ENCODE measurements at places on chromosomes 3 and 15.

DNA sequence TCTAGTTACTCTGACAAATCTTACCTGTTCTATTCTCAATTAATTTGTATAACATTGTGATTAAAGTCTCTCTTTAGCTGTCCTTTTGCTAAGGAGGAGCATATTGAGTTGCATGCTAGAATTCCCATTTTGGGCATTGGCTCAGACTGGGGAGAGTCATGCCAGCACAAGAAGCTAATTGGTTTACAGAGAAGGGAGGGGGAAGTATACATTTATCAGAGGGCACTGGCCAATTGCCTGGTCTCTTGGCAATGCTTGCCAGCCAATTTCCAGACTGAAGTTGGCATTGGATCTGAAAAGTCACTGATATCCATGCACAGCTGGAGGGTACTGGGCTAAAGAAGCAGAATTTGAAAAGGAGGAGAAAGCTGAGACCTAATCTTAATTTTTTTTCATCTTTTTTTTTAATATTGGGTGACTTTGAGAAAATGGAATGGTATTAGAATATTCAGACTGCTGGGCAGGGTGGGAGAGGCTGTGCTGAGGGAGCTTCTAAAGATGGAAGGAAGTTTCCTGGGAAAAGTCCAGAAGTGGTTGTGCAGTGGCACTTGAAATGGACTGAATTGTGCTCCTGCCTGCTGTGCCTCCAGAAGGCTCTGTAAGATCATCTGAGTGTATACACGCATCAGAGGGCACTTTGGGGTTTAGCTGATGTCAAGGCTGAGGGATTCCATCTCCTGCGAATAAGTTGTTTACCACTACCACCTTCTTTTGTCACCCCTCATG, 365.2 kb upstream of the DPH6 start:
- DNase-seq = no peak

GRCh38 chr3:141499284-141499683, 12.5 kb downstream of the RASA2 start:
- DNase-seq = no peak

DNA sequence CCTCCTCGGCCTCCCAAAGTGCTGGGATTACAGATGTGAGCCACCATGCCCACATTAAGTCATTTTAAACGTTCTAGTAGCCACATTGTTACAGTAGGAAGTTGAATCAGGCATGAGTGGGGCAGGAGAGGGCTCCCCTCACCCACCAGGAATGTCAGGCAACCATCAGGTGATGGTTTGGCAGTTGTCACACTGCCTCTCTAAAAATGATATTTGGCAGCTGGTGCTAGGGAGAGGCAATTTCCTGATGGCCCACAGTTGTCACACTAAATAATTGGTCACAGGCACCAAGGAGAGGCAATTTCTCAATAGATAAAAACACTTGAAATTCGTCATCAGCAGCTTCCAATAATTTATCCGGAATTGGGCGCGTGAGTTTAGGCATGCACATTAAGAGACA, 79.2 kb upstream of the ABHD2 start:
- no peak for DNase-seq

- no peak for DNase-seq
Measured at GRCh38 chr15:93941697-93942096, 289.7 kb upstream of the MCTP2 start.

GRCh38 chr3:8450618-8451017, 51.0 kb upstream of the LMCD1 start:
- peak; percentile 11 for DNase-seq

GRCh38 chr3:72738752-72739530, 109.3 kb downstream of the SHQ1 start:
- DNase-seq = no peak

- DNase-seq = peak; percentile 85
Measured at GRCh38 chr3:46078712-46079400, 51.6 kb upstream of the XCR1 start.

- DNase-seq = no peak
Measured at GRCh38 chr3:110608566-110608965, 463.1 kb upstream of the NECTIN3 start.

DNA sequence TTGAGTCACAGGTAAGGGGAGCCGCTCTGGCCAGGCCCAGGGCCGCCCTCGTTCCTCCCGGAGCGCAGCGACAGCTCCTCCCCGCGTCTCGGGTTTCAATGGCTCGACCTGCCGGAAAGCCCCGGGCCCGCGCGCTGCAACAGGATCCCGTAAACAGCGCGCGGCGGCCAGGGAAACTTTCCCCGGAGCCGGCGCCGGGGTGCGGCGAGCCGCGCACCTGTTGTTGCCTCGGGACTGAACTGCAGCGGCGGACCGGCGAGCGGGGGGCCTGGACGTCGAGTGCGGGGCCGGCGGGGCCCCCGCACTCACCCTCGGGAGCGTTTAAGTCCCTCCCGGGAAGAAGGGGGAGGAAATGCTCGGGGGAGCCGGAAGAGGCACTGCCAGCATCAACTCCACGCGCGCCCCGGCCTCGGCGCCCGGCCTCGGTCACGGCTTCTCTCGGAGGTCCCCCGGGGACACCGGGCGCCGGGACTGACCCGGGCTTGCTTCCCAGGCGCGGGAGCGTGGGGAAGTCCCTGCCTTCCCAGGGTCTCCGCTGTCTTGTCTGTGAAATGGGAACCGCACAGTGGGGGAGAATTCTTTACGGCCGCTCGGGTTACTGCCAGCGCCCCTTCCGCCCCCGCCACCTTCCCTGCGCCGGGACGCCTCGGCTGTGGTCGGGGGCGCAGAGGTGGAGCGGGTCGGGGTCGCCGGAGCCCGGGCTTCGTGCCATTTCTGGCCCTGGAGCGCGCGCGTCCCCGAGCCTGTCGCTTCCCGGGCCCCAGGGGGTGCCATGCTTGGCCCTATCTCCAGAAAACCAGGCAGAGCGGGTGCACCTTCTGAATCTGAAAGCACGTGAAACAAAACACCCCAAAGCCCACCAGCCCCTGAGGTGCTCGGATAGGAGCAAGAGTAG, 7.5 kb upstream of the PGPEP1L start:
- peak; percentile 68 for DNase-seq

- DNase-seq = no peak
Measured at GRCh38 chr3:189467451-189467850, 163.7 kb upstream of the TP63 start.

GRCh38 chr15:87196498-87196897, 1060.0 kb downstream of the NTRK3 start:
- DNase-seq = no peak

GRCh38 chr15:40047415-40048210, 8.6 kb upstream of the SRP14 start:
- peak; percentile 31 for DNase-seq

- DNase-seq = peak; percentile 68
Measured at GRCh38 chr3:140292684-140293083, 357.7 kb downstream of the CLSTN2 start.

DNA sequence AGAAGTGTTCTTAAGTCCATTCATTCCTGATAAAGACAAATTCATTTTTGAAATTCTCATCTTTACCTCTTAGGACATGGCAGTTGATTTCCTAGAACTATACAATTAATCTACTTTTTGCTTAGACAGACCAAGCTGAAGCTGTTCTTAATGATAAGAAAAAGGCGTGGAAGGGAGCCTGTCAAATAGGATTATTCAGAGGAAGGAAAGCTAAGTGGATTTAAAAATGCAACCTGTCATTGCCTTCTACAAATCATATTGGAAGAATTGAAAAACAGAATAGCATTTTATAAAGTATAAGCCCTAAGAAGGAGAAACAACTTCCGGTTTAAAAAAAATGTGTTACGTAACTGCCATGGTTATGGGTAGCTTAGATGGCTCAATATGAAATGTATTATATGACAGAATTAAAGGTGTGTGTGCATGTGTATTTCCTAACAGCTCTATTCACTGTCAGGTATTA, 81.2 kb upstream of the RAP2B start:
- no peak for DNase-seq

DNA sequence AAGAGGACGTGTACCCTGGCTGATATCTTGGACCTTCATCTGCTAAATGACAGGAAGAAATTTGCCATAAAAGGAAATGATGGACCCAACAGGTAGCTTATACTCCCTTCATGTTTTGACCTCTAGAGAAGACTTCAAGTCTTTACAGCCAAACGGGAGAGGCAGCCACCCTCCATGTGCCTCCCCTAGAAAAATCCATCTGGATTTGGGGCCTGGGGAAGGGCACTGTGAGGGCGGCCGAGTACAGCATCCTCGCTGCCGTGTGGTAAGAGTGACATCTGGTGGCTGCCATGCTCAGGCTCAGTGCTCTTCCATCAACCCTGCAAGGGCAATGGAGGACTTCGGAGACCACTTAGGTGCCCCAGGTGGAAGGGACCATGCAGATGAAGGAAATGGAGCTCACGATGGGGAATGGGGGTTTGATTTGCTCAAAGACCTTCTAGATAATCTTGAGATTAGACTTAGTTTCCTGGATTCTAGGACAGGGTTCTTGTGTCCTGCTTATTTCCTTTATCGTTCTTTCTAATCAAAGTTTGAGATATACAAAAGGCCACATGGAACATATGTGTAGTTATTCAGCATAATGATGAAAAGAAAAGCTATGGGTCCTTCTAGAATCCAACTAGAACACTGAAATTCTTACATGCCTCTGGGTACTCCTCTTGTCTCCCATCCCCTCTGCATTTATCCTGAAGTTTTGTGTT, 44.4 kb downstream of the AQP9 start:
- DNase-seq = peak; percentile 44

- peak; percentile 19 for DNase-seq
Measured at GRCh38 chr3:111963424-111963823, 15.4 kb upstream of the ABHD10 start.

- no peak for DNase-seq
Measured at GRCh38 chr15:89680282-89680873, 1.2 kb upstream of the PLIN1 start.

DNA sequence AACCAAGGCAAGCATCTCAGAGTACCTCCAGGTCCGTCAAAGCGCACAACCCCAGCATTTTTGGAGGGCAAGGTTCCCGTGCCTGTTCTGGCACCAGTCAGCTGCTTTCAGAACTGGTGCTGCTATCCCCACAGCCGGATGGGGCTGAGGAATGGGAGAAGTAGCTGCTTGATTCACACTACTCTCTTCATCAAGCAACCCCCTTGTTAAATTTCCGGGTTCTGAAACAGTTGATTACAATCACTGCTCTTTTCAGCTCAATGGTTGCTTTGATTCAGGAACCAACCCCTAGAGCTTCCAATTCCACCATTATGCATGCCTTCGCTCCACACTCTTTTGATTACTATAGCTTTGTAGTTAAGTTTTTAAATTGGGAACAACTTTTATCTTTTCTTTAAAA, 12.3 kb upstream of the UBA7 start:
- no peak for DNase-seq

GRCh38 chr15:62165793-62166375, 799 bp upstream of the C2CD4B start:
- no peak for DNase-seq

GRCh38 chr3:124353691-124354090, 361.8 kb upstream of the ROPN1 start:
- no peak for DNase-seq

- no peak for DNase-seq
Measured at GRCh38 chr3:72050048-72050632, 265.2 kb upstream of the PROK2 start.

DNA sequence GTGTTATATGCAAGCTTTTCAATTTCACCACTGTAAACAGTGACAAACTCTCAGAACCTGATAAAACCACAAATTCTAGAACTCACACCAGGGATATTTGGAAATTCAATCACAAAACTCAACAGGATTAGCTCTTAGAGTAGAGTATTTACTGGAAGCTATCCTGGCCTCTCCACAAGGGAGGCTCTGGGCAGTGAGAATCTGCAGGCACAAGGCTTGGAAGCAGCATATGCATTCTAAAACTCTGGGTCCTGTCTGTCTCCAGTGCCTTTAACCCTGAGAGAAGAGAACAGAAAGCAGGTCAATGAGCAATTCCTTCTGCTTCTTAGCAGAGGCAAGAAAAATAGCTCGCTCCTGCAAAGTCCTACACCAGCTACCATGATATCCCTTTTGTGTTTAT, 23.4 kb downstream of the PLSCR4 start:
- DNase-seq = no peak

DNA sequence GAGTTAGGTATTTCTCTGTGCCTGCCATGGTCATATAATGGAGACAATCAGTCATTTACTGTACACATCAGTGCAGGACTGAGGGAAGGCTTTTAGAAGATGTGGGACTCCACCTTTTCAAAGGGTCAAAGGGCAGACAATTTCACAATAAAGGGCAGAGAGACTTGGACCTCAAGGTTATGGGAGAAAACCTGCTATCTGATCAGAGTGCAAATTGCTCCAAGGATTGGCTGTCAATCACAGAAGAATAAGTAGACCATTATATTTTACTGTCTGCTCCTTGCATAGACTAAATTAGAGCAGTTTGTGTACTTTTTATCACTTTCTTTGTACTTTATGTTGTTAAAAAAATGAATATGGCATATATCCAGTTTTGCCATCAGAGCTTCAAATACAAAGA, 314.9 kb upstream of the ATP11B start:
- no peak for DNase-seq

DNA sequence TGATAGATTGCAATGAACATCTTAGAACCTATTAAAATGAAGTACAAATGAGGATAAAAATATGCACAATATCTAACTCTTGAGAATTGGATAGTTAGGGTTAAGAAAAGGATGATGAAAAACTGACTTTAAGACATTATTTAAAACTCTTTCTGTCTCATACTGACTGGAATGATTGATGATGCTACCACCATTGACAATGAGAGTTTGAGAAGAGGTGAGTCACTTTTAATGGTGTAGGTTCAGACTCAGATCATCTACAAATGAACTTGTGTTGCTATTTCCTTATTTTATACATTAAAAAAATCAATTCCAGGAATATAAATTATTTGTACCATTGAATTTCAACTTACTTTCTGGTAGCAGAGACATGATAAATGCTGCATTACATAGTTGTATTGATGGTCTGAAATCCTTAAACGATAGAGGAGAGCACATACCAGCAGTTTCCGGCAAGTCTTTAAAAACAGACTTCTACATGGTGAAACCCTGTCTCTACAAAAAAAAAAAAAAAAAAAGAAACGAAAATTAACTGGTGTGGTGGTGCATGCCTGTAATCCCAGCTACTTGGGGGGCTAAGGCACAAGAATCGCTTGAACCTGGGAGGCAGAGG, 409.0 kb downstream of the OTOL1 start:
- no peak for DNase-seq

DNA sequence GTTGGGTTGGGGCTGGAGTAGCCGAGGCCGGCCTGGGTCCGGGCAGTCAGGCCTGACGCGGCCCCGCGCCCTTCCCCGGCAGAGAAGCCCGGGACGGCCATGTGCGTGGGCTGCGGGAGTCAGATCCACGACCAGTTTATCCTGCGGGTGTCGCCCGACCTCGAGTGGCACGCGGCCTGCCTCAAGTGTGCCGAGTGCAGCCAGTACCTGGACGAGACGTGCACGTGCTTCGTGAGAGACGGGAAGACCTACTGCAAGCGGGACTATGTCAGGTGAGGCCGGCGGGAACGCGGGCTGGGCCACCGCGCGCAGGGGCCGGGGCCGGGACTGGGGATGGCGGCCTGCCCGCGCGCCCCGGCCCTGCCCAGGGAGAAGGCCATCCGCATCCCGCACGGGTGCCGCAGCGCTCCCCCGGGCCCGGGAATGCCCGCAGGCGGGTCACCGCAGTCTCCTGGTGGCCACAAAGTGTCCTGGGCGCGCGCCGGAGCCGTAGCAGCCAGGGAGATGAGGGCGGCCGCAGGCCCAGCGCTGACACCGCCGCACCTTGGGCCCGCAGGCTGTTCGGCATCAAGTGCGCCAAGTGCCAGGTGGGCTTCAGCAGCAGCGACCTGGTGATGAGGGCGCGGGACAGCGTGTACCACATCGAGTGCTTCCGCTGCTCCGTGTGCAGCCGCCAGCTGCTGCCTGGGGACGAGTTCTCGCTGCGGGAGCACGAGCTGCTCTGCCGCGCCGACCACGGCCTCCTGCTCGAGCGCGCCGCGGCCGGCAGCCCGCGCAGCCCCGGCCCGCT, 1.3 kb downstream of the ISL2 start:
- DNase-seq = no peak

Data from ACHN (cell line).